ENCODE measurements at places on chromosomes 16 and 17.

DNA sequence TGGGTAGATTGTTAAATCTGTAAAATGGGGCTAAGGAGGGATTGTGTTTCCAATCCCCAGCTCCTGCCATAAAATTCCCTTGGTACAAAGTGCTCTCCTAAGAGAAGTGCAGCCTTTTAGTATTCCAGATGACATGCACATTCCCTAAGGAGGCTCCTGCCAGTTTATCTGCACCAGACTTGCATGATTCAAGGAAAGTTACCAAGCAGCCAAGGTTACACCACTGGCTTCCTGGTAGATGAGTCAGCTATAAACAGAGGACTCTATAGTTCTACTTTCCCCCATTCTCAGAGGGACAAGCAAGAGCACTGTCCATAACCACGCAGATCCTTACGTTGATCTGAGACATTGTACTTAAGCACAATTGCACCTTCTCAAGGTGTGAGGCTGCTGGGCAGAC, 1.9 kb downstream of the CALB2 start:
- DNase-seq, result no peak

DNA sequence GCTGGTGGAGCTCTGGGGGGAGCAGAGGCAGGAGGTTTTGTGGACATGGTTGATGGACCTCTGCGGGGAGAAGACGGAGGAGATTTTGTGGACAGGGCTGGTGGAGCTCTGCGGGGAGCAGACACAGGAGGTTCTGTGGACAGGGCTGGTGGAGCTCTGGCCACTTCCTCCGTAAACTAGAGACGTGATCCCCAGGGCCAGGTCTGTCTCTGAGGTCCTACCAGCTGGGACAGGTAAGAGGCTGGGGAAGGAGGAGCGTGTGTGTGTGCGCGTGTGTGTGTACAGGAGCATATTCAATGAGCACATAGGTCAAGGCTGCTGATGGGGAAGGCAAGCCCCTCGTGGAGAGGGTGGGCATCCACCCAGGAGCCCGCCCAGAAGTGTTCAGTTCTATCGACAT, 20.6 kb downstream of the RPH3AL start:
- no peak for DNase-seq

DNA sequence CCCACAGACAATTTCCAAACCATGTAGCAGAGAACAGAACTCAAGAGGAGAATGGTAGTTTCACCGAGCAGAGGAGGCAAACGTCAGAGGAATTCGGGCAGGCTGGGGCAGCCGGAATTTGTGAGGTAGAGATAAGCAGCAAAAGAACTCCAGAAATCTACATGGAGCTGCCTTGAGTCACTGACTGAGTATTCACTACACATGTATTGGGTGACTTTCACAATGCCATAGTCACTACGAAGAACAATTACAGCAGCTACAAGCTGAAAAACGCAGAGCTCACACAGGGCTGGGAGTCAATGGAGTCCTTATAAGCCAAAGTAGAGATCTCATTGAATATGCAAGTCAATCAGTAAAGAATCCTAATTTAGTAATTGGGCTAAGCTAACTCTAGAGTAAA, 13.4 kb downstream of the CMC2 start:
- no peak for DNase-seq

DNA sequence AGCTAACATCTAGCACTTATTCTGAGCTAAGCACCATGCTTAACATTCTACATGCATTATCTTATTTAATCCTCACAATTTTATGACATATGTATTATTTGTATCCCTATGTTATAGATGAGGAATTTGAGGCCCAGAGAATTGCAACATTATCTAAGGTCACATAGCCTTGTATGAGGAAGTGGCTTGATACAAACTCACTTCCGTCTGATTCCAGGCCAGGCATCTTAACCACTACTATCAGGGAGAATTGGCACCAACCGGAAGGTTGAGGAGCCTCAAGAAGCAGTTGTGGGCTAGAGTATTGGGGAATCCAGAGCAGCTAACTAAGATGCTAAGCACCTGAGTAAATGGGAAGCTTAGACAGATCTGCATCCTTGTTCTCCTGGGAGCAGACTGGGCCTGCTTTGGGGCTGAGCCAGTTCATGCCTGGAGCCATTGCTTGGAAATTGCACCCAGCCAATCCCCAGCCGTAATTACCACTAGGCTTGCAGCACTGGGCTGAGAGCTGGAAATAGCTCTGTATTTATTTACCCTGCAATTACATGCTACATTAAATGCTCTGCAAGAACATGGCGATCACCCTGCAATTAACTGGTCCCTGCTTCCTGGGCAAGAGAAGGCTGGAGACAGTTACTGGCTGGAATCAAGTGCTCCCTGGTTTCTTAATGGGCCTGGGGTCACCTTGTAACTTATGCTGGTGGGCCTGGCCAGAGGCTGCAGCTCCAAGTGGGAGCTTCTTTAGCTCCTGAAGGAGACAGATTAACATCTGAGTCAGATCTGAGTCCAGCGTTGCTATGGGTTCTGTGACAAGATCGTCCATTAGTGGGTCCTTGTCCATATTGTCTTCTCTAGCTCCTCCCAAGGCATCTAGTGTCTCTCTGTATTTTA, 273.1 kb upstream of the CCL2 start:
- DNase-seq, result no peak

DNA sequence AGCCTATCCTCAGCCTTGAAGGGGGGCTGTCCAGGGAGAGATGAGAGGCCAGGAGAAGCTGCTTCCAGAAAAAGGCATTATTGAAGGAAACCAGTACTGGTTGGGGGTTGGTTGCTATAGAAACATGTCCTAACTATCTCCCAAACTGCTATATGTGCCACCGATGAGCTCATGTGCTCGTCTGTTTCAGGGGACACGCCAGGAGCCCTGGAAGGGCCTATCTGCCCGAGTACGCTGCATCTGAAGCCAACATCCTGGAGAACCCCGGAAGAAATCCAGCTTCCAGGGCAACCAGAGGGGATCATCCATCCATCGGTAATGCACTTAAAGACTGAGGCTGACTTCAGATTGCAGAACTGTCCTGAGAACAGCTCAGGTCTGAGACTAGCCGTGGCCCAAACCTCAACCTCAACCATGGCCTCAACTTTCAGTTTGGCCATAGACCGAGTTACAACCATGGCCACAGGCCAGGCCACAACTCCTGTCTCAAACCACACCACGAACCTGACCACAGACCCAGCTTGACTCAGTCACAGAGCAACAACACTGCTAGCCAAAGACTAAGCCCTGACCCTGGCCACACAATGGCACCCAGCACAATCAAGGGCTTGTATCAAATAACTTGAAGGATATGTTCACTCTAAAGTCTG, 10.2 kb downstream of the PITPNM3 start:
- DNase-seq, result no peak

DNA sequence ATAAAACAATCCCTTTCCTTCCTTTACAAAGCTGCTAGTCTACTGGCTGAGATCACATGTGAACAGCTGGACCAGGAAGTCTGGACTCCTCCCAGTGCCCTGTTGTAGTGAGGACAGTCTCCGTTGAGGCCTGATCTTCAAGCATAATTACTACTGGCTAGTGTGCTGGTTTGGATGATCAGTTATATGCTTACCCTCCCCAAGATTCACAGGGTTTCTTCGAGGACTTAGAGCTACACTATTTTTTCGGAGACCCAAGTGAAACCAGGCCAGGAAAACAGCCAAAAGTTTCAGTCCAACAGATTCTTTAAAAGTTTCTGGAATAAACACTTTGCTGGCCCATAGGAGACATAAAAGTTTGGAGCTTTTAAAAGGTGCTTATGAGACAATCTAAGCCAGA, 194.9 kb upstream of the CDH11 start:
- no peak for DNase-seq

- DNase-seq, result no peak
Measured at GRCh38 chr17:40564195-40564882, 933 bp downstream of the CCR7 start.

- DNase-seq, result no peak
Measured at GRCh38 chr17:4940555-4941318, 669 bp downstream of the RNF167 start.

DNA sequence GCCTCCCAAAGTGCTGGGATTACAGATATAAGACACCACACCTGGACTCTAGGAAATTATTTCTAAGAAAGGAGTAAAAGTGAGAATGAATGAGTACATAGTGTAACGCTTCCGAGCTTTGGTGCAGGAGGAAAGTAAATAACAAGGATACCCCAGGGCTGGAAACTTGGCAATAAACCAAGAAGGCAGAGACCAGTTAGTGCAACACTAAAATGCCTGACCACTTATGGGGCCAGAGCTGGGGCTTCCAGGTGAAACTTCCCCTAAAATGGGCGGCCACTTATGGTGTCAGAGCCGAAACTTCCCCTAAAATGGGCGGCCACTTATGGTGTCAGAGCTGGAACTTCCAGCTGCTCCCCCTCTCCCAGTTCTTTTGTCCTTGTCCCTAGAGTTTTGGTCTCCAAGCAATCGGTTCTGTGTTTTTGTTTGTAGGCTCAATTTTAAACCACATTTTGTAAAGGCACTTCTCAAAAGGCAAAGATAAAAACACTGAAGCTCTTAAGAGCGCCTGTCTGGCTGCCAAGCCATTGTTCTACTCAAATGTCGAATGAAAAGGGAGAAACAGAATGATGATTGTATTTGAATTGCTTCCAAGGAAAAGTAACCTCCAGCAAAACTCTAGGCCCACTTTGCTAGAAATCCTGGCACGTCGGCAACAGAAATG, 63.9 kb downstream of the NXN start:
- no peak for DNase-seq

- no peak for DNase-seq
Measured at GRCh38 chr16:72425571-72426341, 253.8 kb upstream of the PMFBP1 start.

GRCh38 chr17:79666111-79666510, 55.3 kb upstream of the RBFOX3 start:
- DNase-seq, result no peak

- no peak for DNase-seq
Measured at GRCh38 chr16:11099672-11100205, 155.4 kb downstream of the CLEC16A start.

GRCh38 chr16:82224821-82225220, 54.8 kb upstream of the MPHOSPH6 start:
- DNase-seq, result no peak

- no peak for DNase-seq
Measured at GRCh38 chr17:5419959-5420653, at the start of gene RPAIN. TSS of gene RPAIN (plus strand) at chr17:5420182. CDS start at chr17:5420211, 29 bp downstream.

DNA sequence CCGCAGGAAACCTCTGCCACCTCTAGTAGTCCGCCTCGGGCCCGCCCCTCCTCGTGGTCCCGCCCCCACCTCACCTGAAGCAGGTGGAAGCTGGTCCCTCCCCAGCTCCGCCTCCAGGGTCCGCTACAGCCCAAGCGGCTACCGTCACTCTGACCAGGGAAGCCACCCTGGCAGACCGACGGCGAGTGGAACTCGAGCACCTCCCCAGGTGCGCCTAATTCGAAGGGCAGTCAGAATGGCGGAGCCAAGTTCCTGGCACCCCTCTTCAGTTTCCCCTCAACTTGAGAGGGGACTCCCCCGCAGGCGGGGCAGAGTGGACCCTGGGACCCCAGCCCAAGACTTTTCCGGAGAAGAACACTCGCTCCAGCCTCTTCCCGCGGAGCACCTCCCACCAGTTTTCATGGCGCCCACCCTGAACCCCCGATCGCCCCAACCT, 507 bp downstream of the FHOD1 start:
- DNase-seq, result no peak

GRCh38 chr17:77604301-77604972, 354.1 kb upstream of the TNRC6C start:
- DNase-seq, result no peak

- DNase-seq, result no peak
Measured at GRCh38 chr17:80124351-80124981, 22.5 kb downstream of the EIF4A3 start.

DNA sequence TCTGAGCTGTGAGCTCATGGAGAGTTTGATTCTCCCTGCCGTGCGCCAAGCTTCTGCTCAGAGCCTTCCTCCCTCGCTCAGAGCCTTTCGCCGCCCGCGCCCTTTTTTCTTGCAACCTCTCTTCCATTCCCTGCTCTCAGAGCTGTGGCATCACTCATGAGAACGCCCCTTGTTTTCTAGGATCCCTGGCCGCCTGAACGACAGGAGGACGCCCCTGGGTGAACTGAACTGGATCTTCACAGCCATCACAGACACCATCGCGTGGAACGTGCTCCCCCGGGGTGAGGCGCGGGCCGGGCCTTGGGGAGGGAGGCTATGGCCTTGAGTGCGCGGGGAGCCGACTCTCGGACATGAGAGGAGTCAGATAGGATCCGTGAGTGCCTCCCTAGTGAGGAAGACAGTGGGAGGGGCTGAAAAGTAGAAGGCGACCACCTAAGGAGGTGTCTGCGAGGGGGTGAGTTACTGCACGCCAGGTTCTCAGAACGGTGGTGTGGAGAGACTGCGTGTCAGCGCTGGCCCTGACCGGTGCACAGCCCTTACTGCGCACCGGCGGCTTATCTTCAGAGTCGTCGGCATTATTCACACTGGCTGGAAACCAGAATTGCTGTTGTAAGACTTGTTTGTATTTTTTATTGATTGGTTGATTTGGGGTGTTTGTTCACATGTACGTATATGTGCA, 169.5 kb upstream of the CHMP6 start:
- no peak for DNase-seq

GRCh38 chr16:79041206-79041605, 559.3 kb downstream of the MAF start:
- no peak for DNase-seq

DNA sequence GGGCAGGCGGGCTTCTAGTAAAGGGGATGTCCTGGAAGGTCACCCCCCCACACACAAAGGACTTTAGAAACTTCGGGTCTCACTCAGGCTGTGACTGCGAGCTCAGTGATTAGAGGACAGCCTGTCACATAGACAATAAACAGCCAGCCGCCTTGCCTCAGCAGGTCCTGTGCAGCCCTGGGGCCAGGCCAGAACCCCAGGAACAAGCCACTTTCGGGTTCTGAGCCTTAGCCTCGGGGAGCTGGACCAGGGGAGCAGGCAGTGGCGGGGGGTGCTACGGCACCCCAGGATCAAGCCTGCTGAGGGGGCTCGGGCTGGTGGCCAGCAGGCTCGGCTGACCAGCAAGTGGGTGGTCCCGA, 1.1 kb downstream of the GAS7 start:
- DNase-seq, result no peak

- DNase-seq, result peak; percentile 89
Measured at GRCh38 chr16:3074860-3075522, 9.6 kb downstream of the IL32 start.

DNA sequence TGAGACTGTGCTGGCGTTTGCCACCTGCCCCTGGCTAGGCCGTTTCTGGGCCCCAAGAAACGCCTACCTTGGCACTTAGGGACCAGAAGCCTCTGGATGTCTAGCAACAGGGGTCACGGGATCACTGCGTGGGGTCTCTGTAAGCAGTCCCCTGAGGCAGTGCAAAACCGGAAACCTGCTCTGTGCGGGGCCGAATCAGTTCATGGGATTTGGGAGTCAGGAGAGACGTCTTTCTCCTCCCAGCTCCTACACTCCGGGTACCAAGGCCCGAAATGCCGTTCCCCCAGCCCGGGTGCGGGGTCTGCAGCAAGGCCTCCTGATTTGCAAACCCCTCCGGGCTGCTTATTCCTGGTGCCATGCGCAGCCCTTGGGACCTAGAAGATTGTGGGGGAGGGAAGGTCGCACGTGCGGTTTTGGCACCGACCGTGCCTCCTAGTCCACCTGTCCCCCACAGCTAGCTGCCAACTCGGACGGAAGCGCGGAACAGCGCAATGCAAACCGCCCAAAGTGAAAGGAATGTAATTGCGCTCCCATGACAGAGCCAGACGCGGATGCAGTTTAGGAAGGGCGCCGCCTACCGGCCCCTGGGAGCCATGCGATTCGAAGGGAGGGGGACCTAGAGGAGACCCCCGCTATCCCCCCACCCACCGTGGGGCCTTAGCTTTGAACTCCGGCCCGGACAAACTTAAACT, 6.5 kb downstream of the IRX5 start:
- DNase-seq, result no peak
